Hematopoietic multipotent progenitor cell treated with erythropoietin and hydrocortisone succinate and interleukin-3 and kit ligand, for 4 days (in vitro differentiated cells): ENCODE measurements at places on chromosomes 4 and X.

DNA sequence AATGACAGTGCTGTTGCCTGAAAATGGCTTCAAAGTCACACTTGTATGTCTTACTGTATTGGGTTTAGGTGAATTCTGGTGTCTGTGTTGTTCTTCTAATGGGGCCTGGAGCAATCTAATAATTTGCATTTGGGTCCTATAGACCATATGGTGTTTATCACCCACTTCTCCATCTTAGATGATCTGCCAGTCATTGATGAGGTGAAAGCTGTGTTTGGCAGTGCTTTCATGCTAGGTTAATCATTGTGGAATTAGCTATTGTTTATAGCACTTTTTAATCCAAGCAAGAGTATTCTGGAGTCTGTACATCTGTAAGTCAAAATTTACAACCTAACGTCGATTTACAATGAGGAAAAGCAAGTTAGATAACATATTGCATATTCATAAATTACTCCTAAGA lies 572.2 kb upstream of the MAGEB2 start:
- no peak for DNase-seq

DNA sequence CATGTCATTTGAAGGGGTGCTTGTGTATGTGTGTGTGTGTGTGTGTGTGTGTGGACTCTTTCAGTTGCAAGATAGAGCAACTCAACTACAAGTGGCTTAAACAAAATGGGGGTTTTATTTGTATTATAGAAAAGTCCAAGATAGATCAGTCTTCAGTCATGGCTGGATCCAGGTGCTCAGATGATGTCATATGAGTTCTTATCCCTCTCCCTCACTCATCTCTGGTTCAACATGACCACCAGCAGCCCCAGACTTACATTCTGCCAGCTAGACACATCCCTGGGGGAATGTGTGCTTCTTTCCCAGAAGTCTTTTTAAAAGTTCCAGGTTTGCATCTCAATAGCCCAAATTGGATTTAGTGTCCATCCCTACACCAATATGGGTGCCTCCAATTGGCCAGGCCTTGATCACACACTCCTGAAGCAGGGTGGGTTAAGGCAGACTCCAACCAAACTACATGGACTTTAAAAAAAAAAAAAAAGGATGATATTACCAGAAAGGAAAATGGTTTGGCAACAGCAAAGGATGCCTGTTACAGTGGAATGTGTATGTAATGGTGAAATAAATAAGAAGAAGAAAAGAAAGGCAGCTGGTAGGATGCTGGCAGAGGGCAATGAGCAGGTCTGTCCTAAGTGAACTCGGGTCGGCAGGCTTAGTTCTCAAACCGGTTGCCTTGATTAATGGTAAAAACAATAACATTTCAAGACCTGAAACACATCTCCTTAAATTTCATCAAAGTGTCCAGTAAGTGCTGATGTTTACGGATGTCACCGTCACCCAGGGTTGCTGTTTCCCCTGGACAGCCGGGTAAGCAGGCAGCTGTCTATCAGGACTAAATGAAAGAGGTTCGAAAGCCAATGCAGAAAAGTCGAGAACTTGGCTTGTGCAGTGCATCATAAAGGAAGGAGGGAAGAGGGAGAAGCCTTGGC lies 107.7 kb downstream of the SMIM20 start:
- DNase-seq: no peak

GRCh38 chrX:129540722-129541184 lies 694 bp downstream of the OCRL start:
- DNase-seq: peak; percentile 37

DNA sequence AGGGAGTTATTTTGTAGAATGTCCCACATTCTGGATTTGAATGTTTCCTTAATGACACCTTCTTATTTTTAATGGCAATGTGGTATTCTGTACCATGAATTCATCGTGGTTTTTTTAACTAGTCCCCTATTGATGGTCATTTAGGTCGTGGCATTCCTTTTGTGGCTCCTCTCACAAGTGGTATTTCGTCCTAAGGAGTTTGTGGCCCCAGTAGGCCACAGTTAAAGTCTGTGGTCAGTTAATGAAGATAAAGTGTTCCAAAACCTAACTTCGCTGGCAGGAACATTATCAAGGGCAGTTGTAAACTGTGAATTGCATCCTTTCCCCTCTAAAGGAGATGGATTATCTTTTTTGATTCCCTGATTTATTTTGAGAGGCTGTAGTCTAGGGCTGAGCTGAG lies 133.2 kb downstream of the TMEM164 start:
- no peak for DNase-seq

- peak; percentile 91 for DNase-seq
Observed at GRCh38 chr4:15778289-15779241, at the start of gene CD38. TSS of gene CD38 (plus strand) at chr4:15778328. CDS start at chr4:15778415, 87 bp downstream.

DNA sequence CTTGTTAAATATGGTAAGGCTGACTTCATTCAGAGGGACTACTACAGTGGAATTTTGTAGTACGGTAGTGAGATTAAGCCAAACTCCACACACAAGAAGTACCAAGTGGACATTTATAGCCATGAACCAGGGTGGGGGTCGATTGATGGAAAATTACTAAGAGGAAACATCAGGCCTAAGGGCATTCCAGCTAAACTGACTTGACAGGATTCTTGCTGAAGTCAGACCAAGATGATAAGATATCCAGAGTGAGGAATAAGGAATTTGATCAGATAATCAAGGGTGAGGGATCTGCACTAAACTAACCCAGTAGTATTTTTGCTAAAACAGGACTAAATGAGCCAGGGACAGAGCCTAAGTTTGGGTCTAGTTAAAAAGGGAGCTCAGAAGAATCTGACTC lies 597.5 kb downstream of the RPA4 start:
- no peak for DNase-seq

- DNase-seq: no peak
Observed at GRCh38 chrX:119647089-119647488, 40.9 kb upstream of the NKRF start.

GRCh38 chrX:100649550-100650356 lies 5.8 kb downstream of the SRPX2 start:
- DNase-seq: no peak

DNA sequence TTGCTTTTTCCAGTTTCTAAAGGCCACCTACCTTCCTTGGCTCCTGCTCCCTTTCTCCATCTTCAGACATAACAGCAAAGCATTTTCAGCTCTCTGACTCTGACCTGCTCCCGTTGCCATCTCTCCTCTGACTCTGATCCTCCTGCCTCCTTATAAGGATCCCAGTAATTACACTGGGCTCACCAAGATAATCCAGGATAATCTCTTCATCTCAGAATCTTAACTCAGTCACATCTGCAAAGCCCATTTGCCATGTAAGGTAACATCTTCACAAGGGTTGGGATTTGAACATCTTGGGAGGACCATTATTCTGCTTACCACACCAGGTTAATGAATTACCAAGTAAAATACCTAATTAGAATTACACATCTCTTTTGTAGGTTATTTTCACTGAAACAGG lies 41.3 kb upstream of the MAGED1 start:
- DNase-seq: no peak

DNA sequence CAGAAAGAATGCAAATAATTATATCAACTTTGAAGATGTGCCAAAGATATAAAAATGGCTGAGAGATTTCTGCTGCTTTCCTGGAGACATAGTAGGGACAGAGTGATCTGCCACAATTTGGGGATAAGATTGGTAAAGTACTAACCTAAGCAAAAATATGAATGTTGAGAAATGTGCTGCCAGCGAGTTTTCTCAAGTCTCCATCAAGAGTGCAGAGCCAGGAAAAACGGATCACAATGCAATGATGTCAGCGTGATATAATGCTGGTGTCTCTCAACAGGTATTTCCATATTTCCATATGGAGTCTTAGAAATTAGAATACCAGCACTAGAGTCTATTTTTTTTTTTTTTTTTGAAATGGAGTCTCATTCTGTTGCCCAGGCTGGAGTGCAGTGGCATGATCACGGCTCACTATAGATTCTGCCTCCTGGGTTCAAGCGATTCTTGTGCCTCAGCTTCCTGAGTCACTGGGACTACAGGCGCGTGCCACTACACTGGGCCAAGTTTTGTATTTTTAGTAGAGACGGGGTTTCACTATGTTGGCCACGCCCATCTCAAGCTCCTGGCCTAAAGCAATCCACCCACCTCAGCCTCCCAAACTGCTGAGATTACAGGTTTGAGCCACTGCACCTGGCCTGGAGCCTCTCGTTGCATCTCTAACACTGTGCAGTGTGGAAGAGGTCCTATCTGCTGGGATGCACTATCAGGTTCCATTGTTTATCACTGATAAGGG lies 893.5 kb downstream of the TRIML1 start:
- DNase-seq: no peak

GRCh38 chrX:49838374-49838773 lies 9.3 kb downstream of the PAGE4 start:
- DNase-seq: peak; percentile 54

DNA sequence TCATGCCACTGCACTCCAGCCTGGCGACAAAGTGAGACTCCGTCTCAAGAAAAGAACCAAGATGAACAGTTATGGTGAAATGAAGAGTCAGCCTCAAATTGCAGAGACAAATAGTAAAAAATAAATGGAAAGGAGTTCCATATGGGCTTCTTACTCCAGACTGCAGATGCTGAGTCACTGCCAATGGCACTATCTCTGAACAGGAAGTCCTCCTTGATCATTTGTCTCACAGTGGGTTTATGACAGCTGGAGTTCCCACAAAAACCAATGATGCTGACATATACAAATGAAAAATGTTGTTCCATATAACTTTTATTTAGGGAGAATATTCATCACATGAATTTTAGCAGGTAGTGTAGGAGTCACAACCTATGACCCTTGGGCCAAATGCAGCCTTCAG lies 631.6 kb downstream of the PCDH18 start:
- DNase-seq: peak; percentile 65

DNA sequence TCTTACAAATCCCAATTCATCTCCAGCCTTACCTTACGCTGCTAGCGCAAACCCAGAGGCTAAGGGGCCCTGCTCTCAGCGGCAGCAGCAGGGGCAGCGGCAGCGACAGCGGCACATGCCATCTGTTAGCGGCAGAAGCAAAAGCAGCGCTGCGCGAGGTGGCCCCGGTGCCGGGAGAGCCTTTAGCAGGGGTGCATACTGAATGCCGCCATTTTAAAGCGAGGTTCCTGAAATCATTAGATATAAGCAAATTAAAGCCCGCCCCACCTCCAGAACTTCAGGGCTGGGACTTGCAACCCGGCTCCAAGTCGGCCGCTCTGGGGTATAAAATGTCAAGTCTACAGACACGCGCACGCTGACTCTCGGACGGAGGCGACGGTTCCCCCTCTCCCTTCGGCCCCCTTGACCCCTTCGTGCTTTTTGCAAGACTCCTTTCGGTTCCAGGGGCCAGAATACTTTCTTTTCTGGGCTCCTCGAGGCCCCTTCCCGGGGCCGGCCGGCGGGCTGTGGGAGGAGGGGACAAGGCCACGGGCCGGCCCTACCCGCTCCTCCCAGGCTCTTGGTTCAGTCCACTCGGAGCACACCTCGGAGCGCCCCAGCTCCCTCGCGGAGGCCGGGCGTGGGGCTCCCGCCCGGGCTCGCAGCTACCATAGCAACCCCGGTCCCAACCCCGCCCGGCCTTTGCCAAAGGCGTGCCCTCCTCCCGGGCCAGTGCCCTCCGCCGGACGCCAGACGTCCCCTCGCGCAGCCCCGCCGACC lies at the start of gene MBNL3:
Gene MBNL3 (minus strand): TSS at position 220 of the 759 bp plus-strand sequence. CDS start 49,427 bp downstream, outside the sequence.
- DNase-seq: peak; percentile 89

DNA sequence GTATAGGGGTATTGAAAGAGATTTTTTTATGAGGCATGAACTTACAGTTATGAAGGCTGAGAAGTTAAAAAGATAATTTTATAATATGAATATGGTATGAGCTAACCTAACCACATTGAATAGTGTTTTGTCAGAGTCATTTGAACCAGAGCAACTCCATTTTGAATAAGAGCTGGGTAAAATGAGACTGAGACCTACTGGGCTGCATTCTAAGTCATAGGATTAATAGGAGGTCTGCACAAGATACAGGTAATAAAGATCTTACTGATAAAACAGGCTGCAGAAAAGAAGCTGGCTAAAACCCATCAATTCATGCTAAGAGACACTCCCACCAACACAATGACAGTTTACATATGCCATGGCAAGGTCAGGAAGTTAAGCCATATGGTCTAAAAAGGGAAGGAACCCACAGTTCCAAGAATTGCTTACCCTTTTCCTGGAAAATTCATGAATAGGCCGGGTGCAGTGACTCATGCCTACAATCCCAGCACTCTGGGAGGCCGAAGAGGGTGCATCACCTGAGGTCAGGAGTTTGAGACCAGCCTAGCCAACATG lies 209.2 kb downstream of the TECRL start:
- DNase-seq: peak; percentile 39

DNA sequence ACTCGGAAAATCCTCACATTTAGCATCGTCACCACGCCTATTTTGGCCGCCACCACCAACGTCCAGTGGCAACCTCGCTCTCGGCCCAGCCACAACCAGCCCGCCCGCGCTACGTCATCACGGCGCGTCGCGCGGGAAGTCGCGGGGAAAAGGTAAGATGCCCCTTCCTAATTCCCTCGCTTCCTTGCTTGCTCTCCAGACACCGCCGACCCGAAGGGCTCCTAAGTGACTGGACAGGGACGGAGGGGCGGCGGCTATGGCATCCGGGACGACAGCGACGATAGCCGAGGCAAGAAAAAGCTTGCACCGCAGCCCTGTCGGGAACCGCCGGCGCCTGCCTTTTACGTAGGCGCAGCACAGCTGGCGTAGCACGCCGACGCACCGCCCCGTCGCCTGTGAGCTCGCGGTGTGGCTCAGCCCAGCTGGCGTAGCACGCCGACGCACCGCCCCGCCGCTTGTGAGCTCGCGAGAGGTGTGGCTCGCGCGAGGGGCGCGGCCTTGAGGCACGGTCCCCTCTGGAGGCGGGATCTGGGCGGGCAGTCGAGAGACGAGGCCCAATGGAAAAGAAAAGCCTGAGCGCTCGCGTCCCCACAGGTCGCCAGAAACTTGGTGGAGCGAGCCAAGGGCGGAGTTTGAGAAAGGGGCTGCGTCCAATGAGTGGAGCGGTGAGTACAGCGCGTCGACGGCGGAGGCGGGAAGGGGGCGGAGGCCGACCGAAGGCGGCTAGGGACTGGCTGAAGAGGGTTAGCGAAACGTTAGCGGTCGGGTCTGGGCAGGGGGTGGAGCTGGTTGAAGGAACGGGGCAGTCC lies at the start of gene HDAC6:
Gene HDAC6 (plus strand): TSS at position 788 of the 809 bp plus-strand sequence. CDS start 626 bp downstream, outside the sequence.
- DNase-seq: peak; percentile 99

DNA sequence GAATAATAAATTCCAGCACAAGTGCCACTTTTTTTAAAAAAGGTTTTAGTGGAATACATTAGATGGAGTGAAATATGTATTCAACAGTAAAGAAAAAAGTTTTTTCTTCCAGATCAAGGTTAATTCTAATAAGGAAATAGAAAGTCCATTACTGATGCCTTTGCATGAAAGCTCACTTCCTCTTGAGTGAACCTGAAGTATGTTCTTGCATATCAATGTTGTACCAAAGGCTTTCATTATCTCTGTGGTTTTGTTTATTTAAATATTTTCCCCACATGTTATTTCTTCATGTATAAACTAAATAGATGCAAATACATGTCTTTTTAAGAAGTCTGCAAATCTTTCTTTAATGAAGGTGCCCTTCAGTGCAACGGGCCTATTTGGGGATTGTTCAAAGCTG lies 307.9 kb downstream of the C4orf33 start:
- no peak for DNase-seq

DNA sequence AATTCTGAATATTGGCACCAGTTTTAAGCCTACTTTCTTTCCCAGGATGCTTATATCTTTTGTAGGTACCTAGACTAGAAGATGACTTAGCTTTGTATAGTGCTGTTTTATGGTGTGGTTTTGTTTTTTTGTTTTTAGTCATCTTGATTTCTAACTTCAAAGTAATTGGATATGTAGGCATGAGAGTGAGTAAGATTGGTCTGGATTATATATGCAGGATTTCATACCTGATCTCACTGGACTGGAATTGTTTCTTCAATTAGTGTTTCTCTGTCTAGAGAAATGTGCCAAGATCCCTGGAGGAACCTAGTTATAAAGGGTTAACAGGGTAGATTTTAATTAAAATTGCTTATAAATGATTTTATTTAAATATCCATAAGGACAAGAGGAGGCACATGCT lies 23.1 kb downstream of the NAP1L5 start:
- DNase-seq: no peak
